ENCODE measurements at places on chromosomes 4 and X.

DNA sequence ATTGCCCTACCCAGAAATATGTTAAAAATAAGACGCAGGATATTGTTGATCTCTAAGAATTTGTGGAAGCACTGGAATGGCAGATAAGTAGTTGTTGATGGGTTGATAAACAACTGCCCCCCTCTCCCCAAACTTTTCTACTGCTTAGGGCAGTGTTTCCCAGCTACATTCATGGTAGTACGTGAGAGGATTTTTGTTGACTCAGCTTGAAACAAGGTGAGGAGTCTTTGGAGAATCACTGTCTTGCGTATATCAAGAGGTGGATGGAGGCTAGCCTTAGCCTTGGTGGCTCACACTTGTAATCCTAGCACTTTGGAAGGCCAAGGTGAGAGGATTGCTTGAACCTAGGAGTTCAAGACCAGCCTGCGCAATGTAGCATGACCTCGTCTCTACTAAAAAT is 5.7 kb downstream of the ENOPH1 start:
- DNase-seq: no peak

- no peak for DNase-seq
These were observed 93.6 kb downstream of the CORIN start for GRCh38 chr4:47744253-47744652.

GRCh38 chrX:40298069-40298468 is 200.3 kb upstream of the BCOR start:
- no peak for DNase-seq

- DNase-seq: no peak
These were observed 77.6 kb upstream of the RAB40AL start for GRCh38 chrX:102859550-102859871.

DNA sequence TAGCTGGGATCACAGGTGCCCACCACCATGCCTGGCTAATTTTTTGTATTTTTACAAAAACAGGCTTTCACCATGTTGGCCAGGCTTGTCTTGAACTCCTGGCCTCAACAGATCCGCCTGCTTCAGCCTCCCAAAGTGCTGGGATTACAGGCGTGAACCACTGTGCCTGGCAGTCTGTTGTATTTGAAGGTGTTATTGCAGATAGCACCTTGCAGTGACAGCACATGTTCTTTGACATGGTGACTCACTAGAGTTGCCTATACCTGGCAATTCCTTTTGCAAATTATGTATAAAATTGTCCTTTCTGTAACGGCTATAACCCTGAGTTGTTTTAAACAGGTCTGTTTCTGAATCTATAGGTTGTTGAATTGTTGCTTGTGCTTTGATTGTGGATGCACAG is 7.9 kb downstream of the OGT start:
- no peak for DNase-seq

GRCh38 chrX:68416592-68416991 is 16.7 kb downstream of the OPHN1 start:
- DNase-seq: no peak

- peak; percentile 73 for DNase-seq
These were observed 49.9 kb downstream of the IL15 start for GRCh38 chr4:141686146-141686775.

DNA sequence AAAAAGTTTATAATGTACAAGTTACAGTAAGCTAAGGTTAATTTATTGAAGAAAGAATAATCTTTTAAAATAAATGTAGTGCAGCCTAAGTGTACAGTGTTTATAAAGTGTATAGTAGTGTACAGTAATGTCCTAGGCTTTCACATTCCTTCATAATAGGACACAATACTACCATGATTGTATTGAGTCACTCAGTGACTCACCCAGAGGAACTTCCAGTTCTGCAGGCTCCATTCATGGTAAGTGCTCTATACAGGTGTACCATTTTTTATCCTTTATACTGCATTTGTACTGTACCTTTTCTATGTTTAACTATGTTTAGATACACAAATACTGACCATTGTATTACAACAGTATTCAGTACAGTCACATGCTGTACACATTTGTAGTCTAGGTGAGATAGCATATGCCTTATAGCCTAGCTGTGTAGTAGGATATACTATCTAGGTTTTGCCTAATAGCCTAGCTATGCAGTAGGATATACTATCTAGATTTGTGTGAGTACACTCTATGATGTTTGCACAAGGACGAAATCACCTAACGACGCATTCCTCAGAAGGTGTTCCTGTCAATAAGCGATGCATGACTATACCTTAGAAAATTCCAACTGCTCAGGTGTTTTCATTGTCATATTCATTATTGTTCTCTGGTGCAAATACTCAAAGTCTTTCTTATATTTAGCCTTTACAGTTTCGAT is 5.5 kb upstream of the TMEM255A start:
- DNase-seq: peak; percentile 54

GRCh38 chrX:138492371-138492770 is 219.1 kb downstream of the FGF13 start:
- DNase-seq: no peak

DNA sequence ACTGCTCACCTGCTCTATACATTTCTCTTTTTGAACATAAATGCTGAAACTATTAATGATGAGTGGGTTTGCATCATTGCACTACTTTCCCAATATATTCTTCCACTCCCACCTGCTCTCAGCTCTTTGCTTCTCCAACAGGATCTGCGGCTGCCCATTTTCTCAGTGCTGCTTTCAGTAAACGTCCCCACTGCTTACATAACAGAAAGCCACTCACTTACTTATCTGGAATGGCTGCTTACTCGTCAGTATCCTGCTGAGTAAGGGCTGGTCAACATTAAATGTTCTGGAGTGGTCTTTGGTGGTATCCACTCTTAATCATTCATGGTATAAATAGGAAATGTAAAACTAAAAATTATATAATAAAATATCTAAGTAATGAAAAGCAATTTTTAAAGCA is 112.8 kb upstream of the HPF1 start:
- DNase-seq: no peak

All from RKO (cell line).